Fibroblast of pulmonary artery (primary cell): ENCODE measurements at places on chromosomes 7 and 10.

DNA sequence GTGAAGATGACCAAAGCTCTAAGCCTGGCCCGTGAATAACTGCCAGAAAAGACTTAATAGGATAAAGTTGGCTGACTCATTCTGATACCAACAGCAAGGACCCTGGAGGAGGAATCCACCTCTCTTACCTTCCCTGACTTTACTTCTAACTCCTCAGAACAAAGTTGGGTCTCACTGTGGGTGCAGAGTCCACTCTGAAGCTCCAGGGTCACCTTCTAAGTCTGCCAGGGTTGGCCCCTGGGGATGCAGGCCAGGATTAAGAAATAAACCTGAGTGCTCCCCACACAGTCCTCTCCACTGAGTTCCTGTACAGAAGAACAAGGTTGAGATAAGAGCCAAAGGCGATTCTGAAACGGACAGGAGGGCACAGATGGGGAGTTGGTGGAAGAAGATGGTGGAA is 54.4 kb downstream of the GPR26 start:
- DNase-seq, result no peak

DNA sequence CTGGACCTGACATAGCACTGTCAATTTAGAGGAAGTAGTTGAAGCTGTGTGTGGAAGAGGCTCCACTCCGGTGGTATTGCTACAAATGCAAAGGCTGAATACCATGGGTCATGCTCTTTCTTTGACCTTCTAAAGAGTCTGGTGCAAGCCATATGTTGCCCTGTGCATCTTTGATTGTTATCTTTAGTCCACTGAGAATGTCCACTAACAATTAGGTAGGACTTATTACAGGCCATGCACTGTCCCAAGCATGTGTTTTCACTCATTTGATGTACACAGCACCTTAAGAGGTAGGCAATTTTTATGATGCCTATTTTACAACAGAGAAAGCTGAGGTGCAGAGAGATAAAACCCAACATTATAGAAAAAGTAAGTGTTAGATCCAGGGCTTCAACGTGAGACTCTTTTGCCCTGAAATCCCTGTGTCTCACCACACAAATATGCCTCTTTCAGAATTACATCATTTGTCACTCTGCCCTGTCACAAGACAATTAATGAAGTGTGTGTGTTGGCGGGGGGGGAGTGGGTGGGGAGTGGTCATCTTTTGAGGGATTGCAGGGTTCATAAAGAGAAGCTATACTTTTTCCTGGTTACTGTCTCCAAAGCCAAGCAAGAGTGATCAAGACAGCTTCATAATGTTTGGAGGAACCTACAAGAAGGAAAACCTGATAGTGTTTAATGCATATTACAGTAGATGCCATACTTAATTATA is 637.6 kb upstream of the IGFBP3 start:
- peak; percentile 46 for DNase-seq

- DNase-seq, result no peak
These were observed 338.9 kb downstream of the WDR37 start for GRCh38 chr10:1395025-1395480.

- DNase-seq, result peak; percentile 3
These were observed 25.6 kb downstream of the CDNF start for GRCh38 chr10:14812271-14812670.

GRCh38 chr10:33291053-33291592 is 43.3 kb downstream of the NRP1 start:
- DNase-seq, result peak; percentile 66

GRCh38 chr7:43737467-43738127 is 8.3 kb upstream of the COA1 start:
- DNase-seq, result no peak

- no peak for DNase-seq
These were observed 212.4 kb upstream of the LRRTM3 start for GRCh38 chr10:66713387-66713786.

DNA sequence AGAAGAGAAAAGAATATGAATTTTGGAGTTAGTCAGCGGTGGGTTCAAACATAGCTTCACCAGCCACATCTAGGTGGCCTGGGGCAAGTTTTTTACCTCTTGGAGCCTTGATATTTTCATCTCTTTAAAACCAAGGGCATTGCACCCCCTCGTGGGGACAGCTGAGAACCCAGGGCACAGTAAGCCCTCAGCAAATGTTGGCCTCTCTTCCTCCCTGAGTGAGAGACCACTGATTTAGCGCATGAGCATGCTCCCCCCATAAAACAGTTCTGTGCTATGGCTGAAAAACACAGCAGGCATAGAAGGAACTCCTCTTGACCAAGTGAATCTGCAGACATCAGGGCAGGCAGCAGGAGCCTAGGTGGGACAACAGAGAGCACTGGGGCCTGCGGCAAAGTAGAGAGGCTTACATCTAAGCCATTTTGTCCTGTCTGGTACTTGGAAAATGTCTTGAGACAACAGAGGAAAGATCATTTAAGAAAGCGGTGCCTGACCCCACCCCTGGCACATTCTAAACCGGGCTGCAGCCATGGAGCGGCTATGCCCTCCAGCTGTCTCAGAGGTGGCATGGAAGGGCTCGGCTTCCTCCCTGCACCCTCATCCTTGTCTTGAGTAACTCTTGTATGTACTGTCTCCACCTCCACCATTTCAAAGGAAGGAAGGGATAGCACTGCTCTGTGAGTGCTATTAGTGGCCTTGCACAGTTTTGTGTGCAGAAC is 94.7 kb downstream of the ARHGAP22 start:
- peak; percentile 45 for DNase-seq

GRCh38 chr7:151883857-151884256 is 6.9 kb upstream of the PRKAG2 start:
- no peak for DNase-seq

GRCh38 chr10:23994459-23995046 is 214.4 kb upstream of the KIAA1217 start:
- DNase-seq, result peak; percentile 68

DNA sequence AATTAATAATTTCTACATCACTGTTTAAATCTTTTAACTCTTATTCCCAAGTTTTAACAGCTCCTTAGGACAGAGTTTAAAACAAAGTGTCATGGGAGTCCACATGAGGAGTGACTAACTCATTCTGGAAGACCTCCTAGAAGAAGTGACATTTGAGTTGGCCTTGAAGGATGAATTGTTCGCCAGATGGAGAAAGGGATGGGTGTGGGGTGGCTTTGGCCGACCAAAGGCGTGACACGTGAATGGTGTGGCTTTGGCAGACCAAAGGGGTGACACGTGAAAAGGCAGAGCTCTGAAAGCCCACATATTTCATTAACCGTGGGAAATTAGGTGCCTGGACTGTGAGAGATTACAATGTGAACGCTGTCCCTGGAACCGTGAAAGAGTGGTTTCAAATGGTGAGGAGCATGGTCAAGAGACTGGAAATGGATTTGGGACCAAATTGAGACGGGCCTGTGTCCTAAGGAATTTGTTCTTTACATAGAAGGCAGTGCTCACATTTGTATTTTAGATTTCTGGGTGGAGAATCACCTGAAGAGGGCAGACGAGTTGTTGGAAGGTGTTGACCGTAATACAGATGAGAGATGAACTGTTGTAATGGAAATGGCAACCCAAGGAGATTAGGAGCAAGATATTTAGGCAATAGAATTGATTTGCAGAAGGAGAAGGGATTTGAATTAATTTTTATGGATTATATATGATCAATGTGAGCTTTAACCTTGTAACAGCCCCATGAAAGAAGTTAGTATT is 228.1 kb downstream of the BICC1 start:
- DNase-seq, result no peak

DNA sequence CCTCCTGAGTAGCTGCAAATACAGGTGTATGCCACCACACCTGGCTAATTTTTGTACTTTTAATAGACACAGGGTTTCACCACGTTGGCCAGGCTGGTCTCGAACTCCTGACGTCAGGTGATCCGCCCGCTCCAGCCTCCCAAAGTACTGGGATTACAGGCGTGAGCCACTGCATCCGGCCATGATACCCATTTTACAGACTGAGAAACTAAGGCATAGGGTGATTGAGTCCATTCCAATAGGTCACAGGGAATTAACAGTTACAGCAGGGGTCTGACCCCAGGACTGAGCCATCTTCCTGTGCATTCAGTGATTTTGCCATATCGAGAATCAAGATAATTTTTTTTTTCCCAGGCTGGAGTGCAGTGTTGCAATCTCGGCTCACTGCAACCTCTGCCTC is 12.3 kb upstream of the CTBP2 start:
- no peak for DNase-seq

DNA sequence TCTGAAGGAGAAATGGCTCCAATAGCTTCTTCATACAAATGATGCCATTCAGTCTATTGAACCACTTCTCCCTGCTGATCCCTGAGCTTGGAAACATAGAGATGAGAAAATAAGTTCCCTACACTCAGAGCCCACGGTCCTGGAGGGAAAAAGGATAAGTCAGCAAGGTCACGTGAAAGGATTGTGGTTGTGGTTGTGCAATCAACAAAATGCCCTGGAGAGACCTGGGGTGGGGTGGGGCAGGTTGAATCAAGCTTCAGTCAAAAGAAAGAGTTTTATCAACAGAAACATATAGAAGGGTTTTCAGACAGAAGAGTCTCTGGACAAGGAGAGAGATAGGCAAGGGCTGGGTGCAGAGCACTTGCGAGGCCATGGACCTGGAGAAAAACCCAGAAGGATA is 30.1 kb downstream of the C10orf90 start:
- no peak for DNase-seq

DNA sequence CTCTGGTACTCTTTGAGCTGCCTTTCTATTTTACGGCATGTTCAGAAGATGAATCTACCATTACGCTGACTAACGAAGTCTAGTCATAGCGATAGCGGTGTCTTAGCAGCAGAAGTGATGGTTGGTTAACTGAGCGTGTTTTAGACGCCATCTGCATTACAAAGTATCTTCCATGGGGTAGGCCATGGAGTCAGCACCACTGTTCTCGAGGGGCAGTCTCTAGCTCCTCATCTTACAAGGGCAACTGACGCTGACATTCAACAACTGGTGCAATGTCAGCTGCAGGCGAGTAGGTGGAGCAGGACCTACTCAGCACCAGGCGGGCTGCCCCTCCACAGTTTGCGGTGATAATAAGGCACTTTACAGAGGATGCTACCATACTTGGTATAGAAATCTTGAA is 88.7 kb downstream of the ADARB2 start:
- no peak for DNase-seq

DNA sequence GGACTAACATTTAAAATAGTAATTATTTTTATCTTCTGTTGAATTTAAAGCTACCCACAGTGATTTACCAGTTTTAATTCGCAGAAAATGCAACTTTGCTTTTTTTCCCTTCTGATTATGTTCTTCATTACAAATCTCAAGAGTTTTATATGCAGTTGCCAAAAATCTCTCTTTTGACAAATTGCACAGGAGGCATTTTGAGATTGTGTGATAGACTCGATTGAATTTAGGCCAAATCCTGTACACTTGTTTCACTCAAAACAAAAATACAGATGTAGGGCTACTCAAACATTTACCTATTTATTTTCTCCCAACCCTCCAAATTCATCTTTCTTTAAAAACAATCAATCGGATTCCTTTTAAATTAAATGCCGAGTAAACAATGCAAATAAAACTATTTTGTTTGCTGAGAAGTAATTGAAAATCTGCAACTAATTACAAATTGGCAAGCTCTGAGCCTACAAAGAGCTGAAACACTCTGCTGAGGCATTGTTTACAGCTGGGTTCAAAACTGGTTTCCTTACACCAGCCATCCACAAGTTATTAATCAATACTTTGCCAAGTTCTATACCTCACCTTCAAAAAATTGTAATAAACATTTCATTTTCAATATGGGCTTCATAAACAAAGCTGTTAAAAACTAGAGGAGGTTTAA is 214.9 kb upstream of the TCF7L2 start:
- no peak for DNase-seq

GRCh38 chr7:140146574-140146973 is 30.2 kb downstream of the KDM7A start:
- no peak for DNase-seq

DNA sequence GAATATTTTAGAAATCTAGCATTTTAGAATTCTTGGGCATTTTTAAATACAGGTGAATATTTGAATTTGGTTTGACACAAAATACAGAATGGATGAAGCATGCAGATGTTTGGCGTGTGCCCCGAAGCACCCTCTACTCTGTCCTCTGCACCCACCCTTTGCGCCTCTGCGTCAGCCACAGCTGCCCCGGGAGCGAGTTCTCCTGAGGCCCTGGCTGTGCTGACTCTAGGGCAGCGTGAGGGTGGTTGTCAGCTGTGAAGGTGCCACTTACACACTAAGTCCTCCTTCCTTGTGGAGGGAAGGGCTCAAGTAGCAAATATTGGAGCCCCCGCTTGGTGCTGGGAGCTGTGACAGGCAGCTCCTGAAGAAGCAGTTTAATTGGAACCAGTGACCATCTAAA is 48.4 kb downstream of the DAGLB start:
- no peak for DNase-seq

DNA sequence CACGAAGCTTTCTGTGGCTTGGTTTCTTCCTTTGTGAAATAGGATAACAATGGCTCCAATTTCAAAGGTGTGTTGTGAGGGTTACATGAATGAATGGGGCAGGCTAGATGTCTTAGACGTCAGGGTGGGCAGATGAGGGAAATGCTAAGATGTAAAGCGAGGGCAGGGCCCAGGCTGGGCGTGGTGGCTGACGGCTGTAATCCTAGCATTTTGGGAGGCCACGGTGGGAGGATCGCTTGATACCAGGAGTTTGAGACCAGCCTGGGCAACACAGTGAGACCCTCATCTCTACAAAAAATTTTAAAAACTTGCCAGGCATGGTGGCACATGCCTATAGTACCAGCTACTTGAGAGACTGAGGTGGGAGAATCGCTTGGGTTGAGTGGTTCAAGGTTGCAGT is 607.7 kb upstream of the FOXK1 start:
- no peak for DNase-seq

DNA sequence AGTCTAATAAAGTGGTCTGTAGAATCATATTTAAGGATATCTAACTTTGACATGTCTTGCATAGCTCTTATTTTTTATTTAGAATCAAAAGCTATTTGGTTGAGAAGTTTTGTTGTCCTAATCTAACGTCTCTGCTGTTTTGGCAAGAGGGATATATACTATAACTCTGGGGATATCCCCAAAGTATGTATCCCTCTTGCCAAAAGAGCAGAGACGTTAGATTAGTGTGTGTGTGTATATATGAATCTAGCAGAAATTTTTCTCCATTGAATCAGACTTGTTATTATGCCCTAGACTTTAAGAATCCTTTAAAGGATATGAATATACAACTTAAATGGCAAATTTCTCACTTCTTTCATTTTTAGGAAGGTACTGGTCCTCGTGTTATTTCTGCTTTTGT is 9.6 kb downstream of the SMC3 start:
- DNase-seq, result peak; percentile 45

DNA sequence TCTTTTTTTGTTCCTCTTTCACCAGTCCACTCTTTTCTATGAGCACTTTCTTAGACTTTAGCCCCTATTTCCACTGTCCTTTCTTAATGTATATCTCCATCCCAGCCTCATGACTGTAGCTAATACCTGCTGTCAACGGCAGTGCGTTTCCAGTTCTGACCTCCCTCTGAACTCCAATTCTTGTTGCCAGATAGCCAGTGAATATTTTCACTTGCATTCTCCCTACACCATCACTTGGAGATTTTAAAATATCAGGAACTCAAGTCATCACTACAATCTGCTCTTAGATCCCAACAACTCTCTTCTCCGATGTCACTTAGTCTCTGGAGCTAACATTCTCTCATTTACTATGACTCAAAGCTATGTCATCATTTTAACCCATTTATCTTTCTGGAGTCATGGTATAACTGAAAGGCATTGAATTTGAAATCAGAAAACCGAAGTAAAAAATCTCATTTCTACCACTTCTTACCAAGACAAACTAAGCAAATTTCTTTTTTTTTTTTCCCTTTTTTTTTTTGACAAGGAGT is 5.1 kb upstream of the SLC16A12 start:
- DNase-seq, result peak; percentile 33

GRCh38 chr10:122287570-122287969 is 16.5 kb downstream of the BTBD16 start:
- no peak for DNase-seq
